Hippocampal formation (tissue), 2 donors: ENCODE measurements at places on chromosomes 3 and 15.

- no peak for DNase-seq
Observed at GRCh38 chr15:64530472-64530871, 70.1 kb downstream of the ZNF609 start.

DNA sequence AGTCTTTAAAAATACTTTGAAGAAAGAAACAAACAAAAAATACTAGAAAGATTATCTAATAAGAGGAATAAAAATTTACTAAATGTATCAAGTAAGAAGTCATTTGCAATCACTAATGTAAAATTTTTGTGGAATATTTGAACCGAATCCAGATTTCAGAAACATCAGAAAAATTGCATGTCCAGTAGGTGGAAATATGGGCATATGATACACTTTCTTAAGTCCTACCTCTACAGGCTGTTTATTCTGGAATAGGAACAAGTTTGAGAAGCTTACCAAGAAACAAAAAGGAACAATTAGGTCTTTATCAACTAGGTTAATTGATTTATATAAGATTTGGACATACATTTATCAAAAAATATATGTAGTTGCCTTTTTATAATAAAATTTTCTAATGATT lies 292.9 kb upstream of the ROBO1 start:
- DNase-seq = no peak

DNA sequence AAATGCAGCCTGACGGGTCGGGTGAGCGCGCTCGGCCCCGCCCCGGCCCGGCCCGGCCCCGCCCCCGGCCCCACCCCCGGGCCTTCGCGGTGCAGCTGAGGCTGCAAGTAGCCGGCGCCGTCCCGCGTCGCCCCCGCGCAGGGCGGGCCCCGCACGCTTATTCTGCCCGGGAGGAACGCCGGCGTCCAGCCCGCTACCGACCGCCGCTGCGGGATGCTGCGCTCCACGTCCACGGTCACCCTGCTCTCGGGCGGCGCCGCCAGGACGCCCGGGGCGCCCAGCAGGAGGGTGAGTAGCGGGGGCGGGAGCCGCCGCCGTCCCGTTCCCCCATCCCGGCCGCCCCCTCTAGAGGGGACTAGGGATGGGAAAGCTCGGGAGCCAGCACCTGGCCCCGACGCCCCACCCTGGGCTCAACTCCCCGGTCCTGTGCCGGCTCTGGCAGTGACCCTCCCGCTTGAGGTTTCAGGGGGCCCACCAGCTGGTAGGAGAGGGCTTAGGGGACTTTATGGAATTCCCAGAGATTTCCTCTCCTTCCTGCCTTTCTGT lies at the start of gene MYZAP:
MYZAP (plus strand) TSS at position 83 of the 546 bp plus-strand sequence; CDS start at position 214, 131 bp downstream.
- DNase-seq = no peak

DNA sequence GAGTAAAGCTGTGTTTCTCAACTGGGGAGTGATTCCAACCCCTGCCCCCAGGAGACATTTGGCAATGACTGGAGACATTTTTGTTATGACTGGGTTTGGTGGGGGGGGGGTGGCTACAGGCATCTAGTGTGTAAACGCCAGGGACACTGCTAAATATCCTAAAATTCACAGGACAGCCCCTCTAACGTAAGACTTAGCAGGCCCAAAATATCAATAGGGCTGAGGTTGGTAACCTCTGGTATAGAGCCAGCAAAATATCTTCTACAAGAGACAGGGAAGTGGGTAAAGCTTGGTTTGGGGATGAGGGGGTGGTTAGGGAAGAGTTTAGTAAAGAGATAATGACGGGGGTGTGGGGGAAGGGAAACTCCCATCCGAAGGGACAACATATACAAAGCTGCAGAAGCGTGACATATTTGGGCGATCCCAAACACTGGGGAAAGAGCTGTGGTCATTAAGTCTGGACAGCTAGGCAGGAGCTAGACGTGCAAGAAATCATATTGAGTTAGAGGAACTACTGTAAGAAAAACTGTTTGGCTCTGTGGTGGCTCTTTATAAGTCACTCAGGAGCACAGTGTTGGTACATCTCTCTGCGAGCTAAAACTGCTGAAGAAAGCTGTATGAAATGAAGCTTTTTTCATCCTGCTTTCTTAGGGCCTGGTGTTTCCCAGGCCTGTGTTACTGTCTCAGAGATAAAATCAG lies 697 bp upstream of the TRIM69 start:
- DNase-seq = no peak

DNA sequence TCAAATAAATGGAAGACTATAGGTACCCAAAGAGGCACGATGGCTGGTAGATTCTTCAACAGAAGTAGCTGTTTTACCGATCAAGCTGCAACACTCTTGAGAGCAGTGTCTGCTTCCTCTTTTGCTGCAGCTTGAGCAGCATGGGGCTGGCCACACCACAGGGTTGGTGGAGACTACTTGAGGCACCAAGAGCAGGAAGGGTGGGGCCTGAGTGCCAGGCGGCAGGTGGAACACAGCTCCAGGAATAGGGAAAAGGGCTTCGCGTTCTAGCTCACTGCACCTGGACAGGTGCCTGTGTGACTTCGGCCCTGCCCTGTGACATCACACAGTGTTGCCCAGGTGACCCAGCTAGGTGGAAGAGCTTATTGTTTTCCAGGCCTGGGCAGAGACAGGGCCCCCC lies at the start of gene CCDC33:
CCDC33 (plus strand) TSS at position 365 of the 400 bp plus-strand sequence. CDS start 394 bp downstream, outside the sequence.
- DNase-seq = no peak

DNA sequence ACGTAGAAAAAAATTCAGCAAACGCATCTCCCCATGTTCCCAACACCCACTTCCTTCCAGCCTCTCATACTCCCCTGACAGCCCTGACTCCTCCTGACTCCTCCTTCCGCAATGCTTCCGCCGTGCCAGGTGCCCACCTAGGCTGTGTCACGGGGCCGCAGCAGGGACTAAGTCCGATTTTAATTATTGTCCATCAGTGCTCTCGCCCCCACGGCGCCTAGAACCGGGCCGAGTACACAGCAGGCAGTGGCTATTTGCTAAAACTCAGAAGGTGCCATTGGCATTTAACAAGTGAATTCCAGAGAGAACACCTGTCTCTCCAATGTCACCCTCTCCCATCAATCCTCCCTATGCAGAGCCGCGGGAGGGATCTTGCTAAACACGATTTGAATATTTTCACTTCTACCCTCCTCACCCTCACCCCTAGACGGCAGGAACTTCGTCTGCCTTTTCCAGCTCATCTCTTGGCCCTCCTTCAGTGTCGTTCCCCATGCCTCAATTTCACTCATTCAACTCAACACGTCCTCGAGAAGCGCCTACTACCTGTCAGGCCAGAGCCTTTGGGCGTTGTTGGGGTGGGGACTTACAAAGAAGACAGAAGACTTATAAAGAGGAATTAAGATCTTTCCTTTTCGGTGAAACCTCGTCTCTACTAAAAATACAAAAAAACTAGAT lies 11.5 kb upstream of the SHF start:
- peak; percentile 31 for DNase-seq

DNA sequence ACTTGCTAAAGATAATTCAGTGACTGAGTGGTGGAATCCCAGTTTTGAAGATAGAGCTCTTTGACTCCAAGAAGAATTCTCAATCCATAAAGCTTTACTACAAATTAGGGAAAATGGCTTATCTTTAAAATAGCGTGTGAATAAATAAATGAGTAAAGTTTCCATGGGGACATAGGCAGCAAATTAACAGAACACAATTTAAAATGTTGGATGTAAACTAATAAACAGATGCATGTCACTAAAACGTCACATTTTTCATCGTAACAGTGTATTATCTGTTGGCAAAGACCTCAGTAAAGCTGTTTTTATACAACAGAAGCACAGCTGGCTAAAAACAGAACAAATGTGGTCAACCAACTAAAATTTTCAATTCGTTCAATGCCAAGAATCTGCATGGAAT lies 913.9 kb upstream of the CFAP20DC start:
- no peak for DNase-seq

GRCh38 chr3:37287776-37288175 lies 113.4 kb upstream of the LRRFIP2 start:
- DNase-seq = no peak

DNA sequence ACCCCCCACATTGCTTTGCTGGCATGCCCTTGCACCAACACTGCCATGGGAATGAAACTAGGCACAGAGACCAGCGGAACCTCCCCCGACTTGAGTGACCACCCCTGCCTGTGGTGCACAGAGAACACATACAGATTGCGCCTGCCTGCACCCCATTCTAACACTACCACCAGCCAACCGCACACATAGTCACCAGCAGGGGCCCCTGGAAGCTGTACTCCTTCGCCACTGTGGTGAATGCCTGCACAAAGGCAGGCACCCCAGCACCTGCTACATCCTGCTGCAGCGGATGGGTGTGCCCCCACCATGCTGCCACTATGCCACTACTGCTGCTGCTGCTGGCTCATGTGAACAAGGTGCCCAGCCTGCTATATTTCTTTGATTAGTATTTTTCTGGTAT lies 27.4 kb upstream of the DNAAF4 start:
- DNase-seq = no peak

- DNase-seq = no peak
Observed at GRCh38 chr3:171184372-171184771, 157.9 kb upstream of the SLC2A2 start.

DNA sequence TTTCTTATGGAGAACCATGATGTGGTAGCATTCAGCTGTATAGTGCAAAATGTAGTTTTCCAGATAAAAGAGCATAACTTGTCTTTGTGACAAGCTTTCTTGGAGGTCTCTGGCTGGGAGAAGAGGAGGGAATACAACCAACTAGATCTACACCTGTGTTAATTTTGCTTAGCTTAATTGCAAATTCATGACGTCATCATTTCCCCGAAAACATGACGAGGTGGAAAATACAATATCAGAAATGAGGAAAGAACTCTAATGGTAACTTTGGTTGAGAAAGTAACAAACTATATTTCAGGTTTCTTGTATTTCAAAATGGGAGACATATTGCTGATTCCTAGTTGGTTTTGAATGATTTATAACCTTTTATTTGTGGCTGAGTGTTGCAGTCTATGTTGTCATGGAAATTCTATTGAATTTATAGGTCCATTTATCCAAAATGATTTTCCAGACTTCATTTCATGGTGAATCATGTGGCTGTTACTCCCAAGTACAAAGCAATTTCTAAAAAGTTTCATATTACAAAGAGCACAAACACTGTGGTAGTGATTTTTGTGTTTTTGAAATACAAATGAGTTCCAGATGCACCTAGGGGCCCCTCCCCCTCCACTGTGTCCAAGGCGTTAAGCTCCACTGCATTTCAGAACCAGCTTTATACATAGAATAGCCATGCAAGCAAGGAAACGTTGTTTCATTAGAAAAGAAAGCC lies 307.2 kb downstream of the FEZF2 start:
- no peak for DNase-seq

DNA sequence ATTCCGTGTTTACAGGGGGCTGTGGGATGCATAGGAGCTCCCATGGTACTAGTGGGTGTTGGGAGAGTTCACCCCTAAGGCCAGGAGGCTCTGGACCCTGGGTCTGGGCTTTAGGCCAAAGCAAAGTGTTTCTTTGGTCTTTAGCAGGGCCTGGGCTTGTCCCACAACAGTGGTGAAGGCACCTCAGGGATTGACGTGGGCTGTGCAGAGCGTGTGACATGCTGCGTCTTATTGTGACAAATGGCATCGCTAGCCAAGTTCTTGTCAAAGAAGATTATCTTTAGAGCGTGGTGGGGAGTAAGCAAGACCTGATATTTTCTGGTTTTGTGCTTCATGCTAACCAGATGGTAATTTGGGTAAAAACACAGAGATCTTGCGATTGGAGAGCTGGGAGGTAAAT lies 170.1 kb downstream of the APBA2 start:
- DNase-seq = no peak

GRCh38 chr15:80058044-80058443 lies 1.4 kb upstream of the ZFAND6 start:
- no peak for DNase-seq

- no peak for DNase-seq
Observed at GRCh38 chr3:130509008-130509407, 8.0 kb upstream of the COL6A6 start.

GRCh38 chr3:114449271-114450007 lies 155.6 kb downstream of the TIGIT start:
- DNase-seq = no peak

DNA sequence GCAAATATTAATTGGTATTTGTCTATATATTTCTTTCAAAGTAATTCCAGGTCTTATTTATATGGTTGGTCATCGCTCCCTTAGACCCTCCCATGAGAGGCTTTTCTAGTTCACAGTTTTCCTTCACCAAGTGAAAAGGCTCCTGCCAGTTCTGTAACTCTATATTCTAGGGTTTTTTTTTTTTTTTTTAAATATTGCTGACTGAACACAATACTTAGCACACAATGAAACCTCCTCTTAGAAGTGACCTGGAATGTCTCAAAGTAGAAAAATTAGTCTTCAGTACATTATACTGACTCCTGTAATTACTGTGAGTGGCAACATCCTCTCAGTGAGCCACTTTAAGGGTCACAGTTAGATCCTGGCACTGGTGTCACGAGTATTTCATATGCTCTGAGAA lies 48.6 kb upstream of the CDAN1 start:
- DNase-seq = no peak

GRCh38 chr15:64274341-64274950 lies 81.5 kb downstream of the CSNK1G1 start:
- no peak for DNase-seq

GRCh38 chr15:73987250-73987649 lies 4.8 kb downstream of the STOML1 start:
- no peak for DNase-seq

DNA sequence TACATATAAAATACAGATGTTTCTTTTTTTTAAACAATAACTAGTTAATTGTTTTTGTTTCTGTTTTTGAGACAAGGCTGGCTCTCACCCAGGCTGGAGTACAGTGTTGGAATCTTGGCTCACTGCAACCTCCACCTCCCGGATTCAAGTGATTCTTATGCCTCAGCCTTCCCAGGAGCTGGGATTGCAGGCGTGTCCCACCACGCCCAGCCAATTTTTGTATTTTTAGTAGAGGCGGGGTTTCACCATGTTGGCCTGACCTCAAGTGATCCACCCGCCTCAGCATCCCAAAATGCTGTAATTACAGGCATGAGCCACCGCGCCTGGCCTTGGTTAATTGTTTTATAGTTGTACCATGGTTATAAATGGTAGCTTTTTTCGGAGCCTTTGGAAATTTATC lies 72.3 kb downstream of the PIAS1 start:
- no peak for DNase-seq

DNA sequence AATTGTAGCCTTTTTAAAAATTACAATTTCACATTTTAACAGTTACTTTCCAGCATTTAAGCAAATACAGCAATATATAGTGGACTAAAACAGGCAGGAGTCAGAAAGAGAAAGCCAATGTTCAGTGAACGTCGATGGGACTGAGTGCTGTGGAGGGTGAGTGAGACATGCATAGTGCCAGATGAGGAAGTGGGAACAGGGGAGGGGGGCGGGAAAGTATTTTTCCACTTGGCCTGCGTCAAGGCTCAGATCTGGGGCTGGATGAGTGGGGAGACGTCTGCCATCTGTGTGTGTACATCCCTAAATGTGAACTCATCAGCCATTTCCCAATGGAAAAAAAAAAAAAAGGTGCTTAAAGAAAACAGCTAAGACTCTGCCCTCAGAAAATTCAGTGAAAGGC lies 19.2 kb upstream of the RAD18 start:
- no peak for DNase-seq

GRCh38 chr3:56251343-56251945 lies 216.8 kb downstream of the ERC2 start:
- peak; percentile 9 for DNase-seq

- DNase-seq = peak; percentile 60
Observed at GRCh38 chr3:114454551-114455251, 160.9 kb downstream of the TIGIT start.
